ENCODE measurements at places on chromosomes 7 and 10. TPM values are rescaled to one million over a fixed set of nuclear protein-coding genes. Genes with fewer than 3 reads are reported as not detected.

WEE2 gene
- total RNA-seq = not detected

CYP2E1 gene
- total RNA-seq = 0.16 TPM

HSPA12A gene
- total RNA-seq = 1.5 TPM

FAM241B gene
- 0.88 TPM for total RNA-seq

TAS2R16 gene
- total RNA-seq = not detected

STEAP1B gene
- total RNA-seq = 25.3 TPM

CD36 gene
- 288 TPM for total RNA-seq

FEZF1 gene
- total RNA-seq = not detected

ALOX5 gene
- total RNA-seq = not detected

ZSCAN21 gene
- 8.4 TPM for total RNA-seq

SCART1 gene
- total RNA-seq = 0.49 TPM

PRSS1 gene
- total RNA-seq = not detected

NUTM2E gene
- not detected for total RNA-seq

CHAT gene
- not detected for total RNA-seq

DRGX gene
- not detected for total RNA-seq

C10orf67 gene
- not detected for total RNA-seq

ITGB8 gene
- 0.32 TPM for total RNA-seq

RBM33 gene
- total RNA-seq = 15.4 TPM

GNGT1 gene
- not detected for total RNA-seq

UPK3B gene
- not detected for total RNA-seq

TBXAS1 gene
- total RNA-seq = 0.19 TPM

RASSF4 gene
- total RNA-seq = 9.4 TPM

PLPP4 gene
- total RNA-seq = 0.16 TPM

LRRD1 gene
- under 0.01 TPM for total RNA-seq

POM121C gene
- total RNA-seq = 15.4 TPM

FBXO24 gene
- 0.25 TPM for total RNA-seq

MTG1 gene
- total RNA-seq = 34.6 TPM

GOLGA7B gene
- total RNA-seq = not detected

MBLAC1 gene
- total RNA-seq = 1.8 TPM

CYP3A4 gene
- total RNA-seq = not detected

OR2A5 gene
- total RNA-seq = not detected

CC2D2B gene
- not detected for total RNA-seq

SFMBT2 gene
- 2.7 TPM for total RNA-seq

ST8SIA6 gene
- 0.16 TPM for total RNA-seq

ADARB2 gene
- total RNA-seq = not detected

PTF1A gene
- not detected for total RNA-seq

BMS1 gene
- 13.0 TPM for total RNA-seq

MMP21 gene
- total RNA-seq = not detected

SORCS1 gene
- not detected for total RNA-seq

UCN3 gene
- total RNA-seq = not detected

CYP3A7 gene
- not detected for total RNA-seq

NME8 gene
- not detected for total RNA-seq

SFRP5 gene
- total RNA-seq = not detected

CEP41 gene
- 6.5 TPM for total RNA-seq

HOXA3 gene
- 2.3 TPM for total RNA-seq

ADAM12 gene
- total RNA-seq = 0.63 TPM

KAZALD1 gene
- 0.31 TPM for total RNA-seq

TBC1D12 gene
- total RNA-seq = 10.5 TPM

Measured in bladder microvascular endothelial cell (primary cell).